DMS79 (cell line): ENCODE measurements at places on chromosomes 6 and 20.

- DNase-seq, result no peak
Measured at GRCh38 chr6:2680264-2680922, 70.3 kb downstream of the MYLK4 start.

GRCh38 chr6:16468991-16469615, 230.7 kb downstream of the GMPR start:
- DNase-seq, result no peak

DNA sequence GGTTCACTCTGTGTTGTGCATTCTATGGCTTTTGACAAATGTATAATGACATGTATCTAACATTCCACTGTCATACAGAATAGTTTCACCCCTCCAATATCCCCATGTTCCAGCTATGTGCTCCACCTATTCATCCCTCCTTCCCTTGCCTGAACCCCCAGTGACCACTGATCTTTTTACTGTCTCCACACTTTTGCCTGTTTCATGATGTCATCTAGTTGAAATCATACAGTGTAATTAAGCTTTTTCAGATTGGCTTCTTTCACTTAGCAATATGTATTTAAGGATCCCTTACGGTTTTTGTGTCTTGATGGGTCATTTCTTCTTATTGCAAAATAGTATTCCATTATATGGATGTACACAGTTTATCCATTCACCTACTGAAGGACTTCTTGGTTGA, 39.8 kb downstream of the TGM6 start:
- no peak for DNase-seq

- DNase-seq, result no peak
Measured at GRCh38 chr6:144481527-144481926, 196.4 kb downstream of the UTRN start.

DNA sequence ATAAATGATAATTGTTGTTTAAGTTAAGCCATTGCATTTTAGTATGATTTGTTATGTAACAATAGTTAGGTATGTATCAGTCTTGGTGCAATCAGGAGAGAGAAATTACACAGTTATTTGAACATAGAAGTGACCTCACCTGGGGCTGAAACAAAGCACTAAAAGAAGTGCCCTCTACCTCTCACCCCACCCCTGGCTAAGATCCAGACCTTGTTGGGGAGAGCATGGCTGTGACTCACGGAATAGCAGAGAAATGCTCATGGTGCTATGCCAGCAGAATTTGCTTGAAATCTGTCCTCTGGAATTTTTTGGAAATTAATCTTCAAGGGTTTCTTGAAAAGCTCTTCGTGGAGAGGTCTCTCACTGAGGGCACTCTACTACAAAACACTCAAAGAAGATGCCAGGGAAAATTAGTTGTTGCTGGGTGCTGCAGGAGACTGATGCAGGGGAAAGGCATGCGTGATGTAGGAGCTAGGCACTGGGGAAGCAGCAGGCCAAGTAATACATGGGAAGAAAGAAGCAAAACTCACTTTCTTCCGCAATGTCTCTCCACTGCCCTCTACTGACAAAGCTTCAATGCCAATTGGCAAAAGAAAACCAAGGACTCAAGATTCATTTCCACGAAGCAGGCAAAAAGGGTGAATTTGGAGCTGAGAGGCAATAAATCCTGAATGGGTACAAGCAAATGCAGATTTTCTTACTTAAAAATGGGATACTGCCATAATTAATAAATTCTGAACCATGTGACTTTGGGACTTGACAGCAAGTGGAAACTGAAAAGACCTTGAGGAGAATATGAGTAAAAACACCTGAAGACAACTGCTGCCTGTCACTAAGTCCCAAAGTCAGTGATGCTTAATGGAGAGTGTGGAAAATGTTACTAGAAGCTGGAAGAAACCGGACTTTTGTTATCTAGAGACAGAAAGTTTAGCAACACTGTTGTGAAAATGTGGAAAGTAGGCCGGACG, 136.3 kb upstream of the ZNF184 start:
- DNase-seq, result no peak

GRCh38 chr6:121437851-121438651, 2.6 kb downstream of the GJA1 start:
- DNase-seq, result no peak

- no peak for DNase-seq
Measured at GRCh38 chr6:25431306-25431974, 152.3 kb downstream of the CARMIL1 start.

- DNase-seq, result no peak
Measured at GRCh38 chr6:142685852-142686506, 259.0 kb downstream of the HIVEP2 start.

DNA sequence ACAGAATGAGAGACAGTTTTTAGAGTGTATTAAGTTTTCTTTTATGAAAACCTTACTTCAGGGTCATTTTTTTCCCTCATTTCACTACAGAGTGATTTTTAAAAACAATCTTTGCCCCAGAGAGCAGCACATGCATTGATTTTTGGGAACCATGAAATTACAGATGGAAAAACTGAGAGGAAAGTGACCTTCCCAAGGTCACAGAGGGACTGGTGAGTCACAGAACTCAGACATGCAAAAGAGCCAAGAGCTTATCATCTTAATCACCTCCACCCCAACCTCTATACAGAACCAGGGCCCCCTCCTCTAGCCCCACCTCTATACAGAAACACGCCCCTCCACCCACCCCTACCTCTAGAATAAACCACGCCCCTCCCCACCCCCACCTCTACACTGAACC, 10.7 kb downstream of the PXMP4 start:
- no peak for DNase-seq

DNA sequence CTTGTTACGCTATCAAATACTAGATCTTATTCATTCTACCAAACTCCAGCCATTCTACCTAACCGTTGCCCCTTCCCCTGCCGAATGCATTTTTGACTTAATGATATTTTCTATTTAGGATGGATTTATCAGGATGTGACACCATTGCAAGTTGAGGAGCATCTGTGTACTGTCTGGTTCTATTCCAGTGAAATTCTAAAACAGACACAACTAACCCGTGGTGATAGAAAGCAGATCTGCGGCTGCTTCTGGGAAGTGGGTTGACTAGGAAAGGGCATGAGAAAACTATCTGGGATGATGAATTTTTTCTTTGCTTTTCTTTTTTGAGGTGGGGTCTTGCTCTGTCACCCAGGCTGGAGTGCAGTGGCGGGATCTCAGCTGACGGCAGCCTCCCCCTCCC, 20.7 kb upstream of the SRC start:
- DNase-seq, result no peak

DNA sequence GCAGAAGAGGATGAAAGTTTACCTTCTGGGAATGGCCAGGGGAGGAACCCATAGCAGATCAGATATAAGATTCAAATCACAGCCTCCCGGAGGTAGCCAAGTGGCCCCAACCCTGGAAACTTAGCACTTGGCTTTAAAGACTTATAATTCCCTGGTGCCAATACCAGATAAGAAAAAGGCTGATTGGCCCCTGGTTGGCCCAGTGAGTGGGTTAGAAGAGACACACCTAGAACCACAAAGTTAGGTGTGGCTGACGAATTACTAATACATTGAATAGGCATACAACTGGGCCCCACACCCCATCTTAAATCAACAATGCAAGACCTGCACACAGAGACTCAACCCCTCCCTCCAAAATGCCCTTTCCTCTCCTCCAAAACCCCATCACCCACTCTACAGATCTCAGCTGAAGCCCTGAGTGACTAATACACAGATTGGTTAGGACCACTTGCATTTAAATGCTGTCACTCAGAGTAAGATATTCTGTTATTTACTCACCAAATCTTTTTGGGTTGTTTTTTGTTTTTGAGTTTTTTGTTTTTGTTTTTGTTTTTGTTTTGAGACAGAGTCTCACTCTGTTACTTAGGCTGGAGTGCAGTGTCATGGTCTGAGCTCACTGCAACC, 315.4 kb upstream of the JARID2 start:
- DNase-seq, result no peak

DNA sequence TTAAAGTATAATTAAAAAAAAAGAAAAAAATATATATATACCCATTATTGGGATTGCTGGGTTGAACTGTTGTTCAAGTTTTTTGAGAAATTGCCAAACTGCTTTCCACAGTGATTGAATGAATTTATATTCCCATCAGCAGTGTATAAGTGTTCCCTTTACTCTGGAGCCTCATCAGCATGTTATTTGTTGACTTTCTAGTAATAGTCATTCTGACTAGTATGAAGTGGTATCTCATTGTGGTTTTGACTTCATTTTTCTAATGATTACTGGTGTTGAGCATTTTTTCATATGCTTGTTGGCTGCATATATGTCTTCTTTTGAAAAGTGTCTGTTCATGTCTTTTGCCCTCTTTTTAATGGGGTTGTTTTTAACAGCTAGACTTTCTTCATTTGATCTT, 1260.8 kb upstream of the GJE1 start:
- DNase-seq, result no peak

DNA sequence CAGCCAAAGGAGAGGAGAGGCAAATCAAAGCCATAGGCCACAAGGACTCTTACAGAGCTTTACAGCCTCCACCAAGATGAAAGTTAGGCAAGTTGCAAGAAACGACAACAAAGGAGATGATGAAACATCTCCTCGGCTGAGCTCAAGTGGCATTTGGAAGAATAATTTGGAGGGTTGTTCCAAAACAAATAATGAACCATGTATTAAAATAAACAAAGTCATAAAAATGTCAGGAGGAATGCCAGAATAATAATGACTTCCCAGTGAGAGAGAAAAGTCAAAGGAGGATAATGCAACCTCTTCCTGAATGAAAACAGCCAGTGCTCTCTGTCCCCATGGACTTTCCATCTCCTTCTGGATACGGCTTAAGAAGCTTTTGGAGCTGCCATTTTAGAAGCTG, 371.4 kb upstream of the ID4 start:
- peak; percentile 91 for DNase-seq

DNA sequence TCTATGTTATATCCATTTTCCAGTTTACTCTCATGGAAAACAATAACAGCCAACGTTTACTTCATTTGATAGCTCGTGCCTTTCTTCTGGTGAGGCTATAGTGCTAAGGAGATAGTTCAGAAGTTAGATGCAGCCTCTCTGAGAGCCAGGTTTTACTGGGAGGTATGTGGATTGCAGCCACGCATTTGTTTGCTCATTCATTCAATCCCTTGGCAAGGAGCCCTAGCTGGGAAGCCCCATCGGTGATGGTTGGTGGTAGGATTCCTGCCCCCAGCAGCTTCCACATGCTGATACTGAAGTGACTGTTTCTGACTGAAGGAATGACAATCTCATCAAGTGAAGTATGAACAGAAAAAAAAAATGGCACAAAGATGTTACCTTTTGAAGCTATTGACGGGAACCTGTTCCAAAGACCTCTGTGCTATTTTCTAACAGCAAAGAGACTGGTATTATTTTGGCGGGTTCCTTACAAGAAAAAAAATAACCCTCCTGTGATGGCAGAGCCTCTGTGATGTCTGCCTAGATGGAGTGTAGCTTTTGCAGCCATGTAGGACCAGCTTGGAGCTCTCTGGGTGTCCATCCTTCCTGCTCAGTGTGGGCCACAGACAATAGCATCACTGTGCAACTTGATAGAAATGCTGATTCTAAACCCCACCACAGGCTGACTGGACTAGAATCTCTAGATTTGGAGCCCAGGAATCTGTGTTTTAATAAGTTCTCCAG, 30.6 kb downstream of the SNAP25 start:
- no peak for DNase-seq

DNA sequence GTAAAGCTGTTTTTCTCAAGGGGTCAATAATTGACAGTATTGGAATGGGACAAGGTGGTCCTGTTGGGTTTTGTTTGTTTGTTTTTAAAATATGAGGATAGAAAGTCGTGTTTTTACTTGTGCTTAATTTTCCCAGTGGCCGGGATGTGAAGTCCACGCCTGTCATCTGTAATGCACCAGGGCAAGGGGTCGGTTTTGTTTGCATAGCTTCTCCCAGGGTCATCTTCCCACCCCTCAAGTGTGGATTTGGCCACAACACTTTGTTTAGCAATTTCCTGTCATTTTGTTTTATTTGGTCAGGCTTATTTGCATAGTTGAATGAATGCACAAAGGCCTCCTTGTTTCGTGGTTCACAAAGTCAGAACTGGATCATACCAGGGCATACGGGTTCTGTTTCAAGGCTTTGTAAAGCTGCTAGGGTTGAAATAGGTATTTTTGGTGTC, 29.8 kb downstream of the SYNJ2 start:
- no peak for DNase-seq

DNA sequence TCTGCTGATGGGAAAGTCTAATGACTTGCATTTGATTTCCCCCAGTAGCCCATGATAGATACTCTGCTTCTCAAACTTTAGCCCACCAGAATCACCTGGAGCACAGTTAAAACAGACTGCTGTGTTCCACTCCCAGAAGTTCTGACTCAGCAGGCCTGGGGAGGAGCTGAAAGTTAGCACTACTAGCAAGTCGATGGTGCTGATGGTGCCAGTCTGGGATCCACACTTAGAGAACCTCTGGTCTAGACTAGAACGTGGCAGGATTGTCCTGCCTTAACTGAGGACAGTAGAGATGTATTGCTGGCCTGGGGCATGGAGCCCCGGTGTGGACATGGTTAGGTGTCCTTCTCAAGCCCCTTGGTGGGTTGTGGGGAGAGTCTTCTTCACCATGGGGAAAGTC, 8.7 kb downstream of the TOX2 start:
- no peak for DNase-seq

- no peak for DNase-seq
Measured at GRCh38 chr6:51349857-51350256, 531.2 kb downstream of the TFAP2B start.

DNA sequence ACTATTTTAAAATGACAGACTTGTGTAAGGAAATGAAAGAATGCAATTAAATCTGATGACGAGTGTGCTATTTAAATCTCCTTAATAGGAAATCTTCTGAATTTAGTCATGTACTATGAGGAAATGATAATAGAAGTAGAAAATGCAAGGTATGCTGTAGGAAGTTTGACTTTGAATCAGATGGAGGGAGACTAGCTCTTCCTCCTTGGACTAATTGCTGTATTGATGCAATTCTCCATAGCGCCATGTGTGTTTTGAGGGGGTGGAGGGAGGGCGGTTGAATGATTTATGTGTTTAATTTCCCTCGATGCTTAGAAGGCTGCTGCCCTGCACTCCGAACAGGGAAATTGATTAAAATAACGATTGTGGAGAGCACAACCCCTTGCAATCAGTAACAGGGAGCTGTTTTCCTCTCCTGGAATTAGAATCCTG, 214.4 kb upstream of the PRND start:
- no peak for DNase-seq

DNA sequence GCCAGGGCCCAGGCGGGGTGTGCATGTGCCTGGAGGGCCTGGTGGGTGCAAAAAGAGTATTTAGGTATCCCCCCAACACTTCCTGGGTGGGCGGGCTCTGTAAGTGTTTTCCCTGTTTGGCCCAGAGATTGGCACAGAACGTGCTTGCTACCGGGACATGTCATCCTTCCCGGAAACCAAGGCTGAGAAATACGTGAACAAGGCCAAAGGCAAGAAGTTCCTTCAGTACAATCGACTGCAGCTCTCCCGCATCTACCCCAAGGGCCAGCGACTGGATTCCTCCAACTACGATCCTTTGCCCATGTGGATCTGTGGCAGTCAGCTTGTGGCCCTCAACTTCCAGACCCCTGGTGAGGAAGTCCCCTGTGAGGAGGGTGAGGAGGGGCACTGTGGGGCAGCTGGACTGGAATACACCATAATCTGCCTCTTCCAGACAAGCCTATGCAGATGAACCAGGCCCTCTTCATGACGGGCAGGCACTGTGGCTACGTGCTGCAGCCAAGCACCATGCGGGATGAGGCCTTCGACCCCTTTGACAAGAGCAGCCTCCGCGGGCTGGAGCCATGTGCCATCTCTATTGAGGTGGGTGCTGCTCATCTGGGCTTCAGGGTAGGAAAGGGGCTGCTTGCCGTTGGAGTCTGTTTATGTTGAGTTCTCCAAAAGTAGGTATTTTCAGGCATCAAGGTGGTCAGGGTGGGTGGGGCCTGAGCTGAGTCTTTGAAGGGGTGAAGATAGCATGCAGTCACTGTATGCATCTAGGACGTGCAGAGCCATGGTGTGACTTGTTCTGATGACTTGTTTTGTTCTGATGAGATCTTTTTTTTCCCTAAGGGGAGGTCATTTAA, 35.2 kb downstream of the PLCG1 start:
- no peak for DNase-seq
